ENCODE measurements at places on chromosomes 5 and 9. TPM values are rescaled to one million over a fixed set of nuclear protein-coding genes. Genes with fewer than 3 reads are reported as not detected.

- DNase-seq: no peak
Observed at GRCh38 chr9:77751341-77752091, 103.4 kb upstream of the GNA14 start.

Gene DDX31
- total RNA-seq: 5.7 TPM

Gene ZNF462
- total RNA-seq: 26.8 TPM

GRCh38 chr9:112446080-112446479 is 40.5 kb upstream of the KIAA1958 start:
- no peak for DNase-seq

Gene SUSD3
- 3.6 TPM for total RNA-seq

DNA sequence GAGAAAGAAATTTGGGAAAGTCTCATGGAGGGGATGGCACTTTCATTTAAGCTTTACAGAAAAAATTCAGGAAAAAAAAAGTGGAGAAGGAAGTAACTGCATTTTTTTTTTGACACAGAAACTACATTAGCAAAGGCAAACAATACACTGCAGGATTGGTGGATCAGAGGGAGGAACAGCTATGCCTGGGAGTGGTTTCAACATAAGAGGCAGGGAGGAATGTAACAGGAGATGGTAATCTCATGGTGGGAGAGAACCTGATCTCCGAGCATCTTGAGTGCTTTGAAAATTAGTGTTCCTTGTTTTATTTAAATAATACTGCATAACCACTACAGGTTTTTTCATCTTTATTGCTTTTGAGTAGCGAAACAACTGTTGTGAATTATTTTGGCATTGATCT is 249.4 kb downstream of the FAM170A start:
- no peak for DNase-seq

Gene CKMT2
- 9.7 TPM for total RNA-seq

DNA sequence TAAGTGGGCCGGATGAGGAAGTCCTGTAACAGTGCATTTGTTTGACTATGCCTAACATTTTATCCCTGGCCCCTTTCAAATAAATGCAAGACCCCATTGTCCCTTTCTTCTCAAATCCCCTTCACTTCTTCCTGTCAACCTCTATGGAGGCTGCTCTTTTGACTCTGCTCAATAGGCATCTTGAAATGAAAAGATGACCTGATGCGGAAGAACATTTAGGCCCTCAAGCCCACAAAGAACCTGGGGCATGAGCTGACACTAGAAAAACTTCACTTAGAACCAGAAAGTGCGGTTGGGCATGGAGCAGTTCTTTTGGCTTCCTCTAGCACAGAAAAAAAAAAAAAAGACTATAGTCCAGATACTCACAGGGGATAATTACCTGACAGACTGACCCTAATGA is 1434.7 kb upstream of the WWC1 start:
- DNase-seq: no peak

DNA sequence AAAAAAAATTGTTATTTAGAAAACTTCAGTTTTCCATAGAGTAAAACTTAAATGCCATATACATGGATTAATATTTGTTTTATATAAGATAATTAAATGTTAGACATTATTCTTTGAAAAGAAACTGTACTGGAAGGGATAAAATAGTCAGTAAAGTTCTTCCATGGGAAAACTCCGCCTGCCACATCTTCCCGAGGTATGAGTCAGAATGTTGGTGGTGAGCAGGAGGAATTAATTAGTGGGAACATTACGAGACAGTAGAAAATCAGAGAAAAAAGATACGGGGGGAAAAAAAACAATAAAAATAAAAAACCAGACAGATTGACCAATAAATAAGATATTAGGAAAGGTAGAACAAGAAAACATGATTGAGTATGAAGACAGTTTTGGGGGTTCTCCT is 930.3 kb upstream of the C9orf72 start:
- no peak for DNase-seq

DNA sequence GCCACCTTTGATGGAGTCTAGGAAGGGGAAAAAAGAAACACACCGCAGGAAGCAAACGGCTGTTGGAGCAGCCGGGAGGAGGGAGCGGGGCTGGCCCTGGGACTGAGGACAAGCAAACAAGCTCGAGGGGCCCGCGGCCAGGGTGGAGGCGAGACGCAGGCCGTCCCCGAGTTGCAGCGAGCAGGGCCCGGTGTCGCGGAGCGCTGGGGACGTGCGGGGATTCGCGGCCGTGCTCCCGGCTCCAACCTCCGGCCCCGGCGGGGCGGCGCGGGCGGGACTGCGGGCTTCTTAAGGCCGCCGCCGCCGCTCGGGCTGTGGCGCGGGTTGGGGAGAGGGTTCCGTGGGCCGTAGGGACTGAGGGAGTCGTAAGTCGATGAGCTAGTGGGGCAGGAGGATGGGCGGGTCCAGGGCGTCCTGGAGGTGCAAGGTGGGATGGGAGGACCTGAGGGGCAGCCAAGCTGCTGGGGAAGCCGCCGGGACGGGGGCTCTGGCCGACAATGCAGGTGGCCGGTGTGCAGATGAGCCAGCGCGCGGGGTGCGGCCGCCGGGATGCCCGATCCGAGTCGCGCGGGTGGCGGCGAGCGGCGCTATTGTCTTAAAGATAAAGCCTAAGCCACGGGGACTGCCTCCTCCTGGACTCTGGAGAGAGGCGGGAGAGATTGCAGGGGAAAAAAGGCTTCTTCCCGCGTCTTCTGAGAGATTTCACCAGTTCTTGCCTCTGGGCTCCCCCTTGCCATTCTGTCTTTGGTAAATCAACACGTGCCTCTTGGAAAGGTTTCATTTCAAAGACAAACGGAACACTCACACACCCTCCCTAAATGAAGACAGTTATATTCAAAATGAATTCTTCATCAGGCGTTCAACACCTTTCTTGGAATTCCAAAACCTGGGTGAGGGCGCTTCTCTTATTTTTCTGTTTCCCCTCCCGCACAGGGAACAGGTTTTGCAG is 1.6 kb upstream of the HAPLN1 start:
- DNase-seq: peak; percentile 76

DNA sequence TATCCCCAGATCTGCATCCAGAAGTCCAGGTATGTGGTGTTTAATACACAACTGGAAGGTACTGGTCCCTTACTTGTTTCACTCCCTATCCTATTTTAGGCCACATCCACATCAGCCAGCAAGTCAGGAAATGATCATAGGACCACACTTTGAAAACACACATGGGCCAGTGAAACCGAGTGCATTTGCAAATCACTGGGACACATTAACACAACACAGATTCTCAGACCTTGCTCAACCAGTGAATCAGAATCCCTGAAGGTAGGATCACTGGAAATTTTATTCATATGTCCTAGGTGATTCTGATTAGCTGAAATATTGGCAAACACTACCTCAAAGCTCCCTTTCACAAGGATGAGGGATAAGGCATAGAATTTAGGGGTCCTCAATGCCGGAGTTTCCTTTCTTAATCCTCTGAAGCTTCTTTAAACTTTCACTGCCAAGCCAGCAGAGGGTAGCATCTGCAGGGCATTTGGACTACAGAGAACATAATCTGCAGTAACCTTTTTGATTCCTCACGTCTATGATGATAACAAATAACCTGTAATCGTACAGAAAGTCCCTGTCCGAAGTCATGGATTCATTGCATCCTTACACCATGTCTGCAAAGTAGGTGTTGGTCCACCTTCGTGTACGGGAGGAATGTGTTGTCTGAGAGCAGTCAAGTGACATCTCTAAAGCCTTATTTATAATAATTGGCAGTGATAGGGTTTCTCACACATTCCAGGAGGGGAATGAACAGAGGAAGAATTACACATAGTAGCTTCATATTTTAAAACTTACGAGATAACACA is 11.0 kb upstream of the ABLIM3 start:
- DNase-seq: no peak

DNA sequence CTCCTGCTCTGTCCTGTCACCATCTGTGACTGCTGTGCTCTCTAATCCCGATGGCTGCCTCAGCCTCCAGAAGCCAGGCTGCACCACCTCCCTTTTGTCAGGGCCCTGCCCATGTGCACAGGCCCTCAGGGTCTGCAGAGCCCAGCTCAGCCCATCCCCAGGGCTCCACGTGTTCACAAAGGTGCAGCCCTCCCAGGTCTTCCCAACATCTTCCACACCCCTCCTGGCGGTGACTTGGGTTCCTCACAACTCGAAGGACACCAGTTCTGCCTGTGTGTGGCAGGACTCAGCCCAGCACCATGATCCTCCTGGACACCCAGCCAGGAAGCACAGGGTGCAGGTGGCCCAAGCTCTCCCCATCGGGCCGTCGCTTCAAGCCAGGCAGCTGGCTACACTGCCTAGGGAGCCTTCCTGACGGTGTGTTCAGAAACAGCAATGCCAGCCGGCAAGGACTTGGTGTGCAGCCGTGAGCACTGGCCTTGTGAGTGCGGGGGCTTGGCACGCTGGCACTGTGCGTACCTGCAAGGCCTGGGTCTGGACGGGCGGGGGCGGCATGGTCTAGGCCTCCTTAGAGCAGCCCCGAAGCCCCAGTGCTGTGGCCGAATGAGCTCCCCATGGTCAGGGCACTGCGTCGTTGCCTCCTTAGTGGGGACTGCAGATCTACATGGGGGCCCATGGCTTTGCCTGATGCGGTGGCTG is 96.1 kb downstream of the MRPL36 start:
- no peak for DNase-seq

- no peak for DNase-seq
Observed at GRCh38 chr9:116345817-116346216, 192.2 kb downstream of the PAPPA start.

- no peak for DNase-seq
Observed at GRCh38 chr5:52269859-52270258, 517.9 kb upstream of the ITGA1 start.

- no peak for DNase-seq
Observed at GRCh38 chr5:54829102-54829501, 156.3 kb downstream of the ESM1 start.
